Right atrium auricular region (tissue), 2 donors: ENCODE measurements at places on chromosomes 3 and 15.

GRCh38 chr3:196323691-196324090, 5.7 kb upstream of the DYNLT2B start:
- no peak for DNase-seq

DNA sequence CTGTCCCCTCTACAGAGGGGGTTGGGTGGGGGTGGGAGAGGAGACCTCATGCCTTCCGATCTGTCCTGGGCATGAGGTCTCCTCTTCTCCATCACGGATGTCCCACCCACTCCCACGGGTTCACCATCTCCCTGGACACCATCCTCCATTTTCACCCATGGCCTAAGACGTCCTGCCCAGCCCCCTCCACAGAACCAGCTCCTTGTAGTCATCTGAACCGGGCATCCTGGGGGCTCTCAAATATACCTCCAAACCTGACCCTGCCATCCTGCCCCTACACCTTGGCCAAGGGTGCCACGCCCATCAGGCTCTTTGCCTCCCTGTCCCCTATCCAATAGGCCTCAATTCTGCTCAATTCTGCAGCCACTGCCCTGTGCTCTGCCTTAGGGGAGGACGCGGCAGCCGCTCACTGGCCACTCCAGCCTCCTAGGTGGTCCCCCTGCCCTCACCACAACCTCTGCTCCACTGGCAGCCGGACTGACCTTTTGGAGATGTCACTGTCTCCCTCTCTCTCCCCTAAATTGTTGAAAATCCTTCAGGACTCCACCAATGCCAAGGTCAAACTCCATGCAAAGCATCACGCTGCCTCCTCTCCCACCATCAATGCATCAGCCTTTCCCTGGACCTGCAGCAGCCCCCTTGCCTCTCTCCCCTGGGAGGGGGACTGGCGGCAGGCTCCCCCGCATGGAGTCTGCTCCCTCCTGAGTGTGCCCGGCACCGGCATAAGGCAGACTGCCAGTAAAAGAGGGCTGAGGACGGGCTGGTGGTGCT, 9.4 kb upstream of the ANPEP start:
- DNase-seq = no peak

DNA sequence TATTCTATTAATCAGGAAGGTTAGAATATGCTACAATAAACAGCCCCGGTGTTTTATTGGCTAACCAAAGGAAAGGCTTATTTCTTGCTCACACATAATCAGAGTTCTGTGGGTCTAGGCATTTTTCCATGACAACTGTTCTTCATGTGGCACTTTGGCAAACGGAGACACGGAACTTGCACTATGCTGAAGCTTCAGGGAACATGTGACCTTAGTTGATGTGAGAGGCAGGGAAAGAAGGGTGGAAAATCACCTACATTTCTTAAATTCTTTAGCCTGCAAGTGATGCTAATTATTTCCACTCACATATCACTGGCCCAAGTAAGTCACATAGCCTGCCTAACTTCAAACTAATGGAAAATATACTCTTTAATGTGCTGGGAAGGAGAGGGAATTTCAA, 344.6 kb downstream of the SV2B start:
- DNase-seq = no peak

GRCh38 chr3:152436707-152437590, 168.2 kb downstream of the MBNL1 start:
- no peak for DNase-seq

DNA sequence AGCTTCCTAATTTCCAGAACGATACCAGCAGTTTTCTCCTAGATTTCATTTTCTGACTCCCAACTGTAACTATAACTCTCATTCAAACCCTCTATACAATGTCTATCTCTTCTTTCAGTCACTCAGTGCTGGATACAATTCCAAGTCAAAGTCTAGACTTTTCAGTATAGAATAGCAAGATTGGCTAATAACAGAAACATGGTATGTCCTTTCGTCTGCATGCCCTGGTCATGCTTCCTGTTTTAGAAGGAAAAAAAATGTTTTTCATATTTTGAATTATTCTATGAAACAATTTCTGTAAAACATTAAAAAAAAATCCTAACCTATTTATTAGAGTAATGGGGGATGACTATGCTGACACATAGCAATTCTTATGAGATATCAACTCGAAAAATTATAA, 180.0 kb downstream of the KCNAB1 start:
- no peak for DNase-seq

DNA sequence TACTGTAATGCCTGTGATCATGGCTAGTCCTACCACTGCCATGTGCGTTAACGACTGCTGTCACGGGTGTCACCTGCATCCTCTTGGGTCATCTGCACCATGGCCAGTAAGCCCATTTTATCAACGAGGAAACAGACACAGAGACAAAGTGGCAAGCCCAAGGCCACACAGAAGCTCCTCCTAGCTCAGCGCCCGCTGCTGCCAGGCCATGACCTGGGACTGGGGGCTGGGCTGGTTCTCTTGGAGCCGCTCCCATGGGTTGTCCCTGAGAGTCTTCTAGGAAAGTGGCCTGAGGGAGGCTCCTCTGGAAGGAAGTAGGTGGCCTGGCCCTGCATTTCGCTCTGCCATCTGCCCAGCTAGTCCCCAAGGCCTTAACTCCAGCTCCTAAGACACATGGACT, 4.9 kb downstream of the DUSP7 start:
- DNase-seq = no peak

DNA sequence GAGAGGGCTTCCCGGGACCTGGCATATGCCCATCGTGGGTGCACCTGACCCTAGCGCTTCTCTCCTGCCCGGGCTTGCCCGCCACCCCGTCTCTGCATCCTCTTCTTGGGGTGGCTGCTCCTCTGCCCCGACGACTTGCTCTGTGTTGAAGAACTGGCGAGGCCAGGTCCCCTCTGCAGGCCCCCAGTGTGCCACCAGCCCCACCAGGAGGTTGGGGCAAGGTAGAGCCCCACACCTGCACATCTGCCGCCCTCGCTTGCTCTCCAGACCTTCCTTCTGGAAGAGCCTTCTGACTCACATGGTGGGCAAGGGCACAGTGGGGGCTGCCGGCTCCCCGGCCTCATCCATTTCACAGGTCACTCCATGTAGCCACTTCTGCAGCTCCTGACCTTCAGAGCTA, 84.3 kb downstream of the FBLN2 start:
- DNase-seq = no peak

DNA sequence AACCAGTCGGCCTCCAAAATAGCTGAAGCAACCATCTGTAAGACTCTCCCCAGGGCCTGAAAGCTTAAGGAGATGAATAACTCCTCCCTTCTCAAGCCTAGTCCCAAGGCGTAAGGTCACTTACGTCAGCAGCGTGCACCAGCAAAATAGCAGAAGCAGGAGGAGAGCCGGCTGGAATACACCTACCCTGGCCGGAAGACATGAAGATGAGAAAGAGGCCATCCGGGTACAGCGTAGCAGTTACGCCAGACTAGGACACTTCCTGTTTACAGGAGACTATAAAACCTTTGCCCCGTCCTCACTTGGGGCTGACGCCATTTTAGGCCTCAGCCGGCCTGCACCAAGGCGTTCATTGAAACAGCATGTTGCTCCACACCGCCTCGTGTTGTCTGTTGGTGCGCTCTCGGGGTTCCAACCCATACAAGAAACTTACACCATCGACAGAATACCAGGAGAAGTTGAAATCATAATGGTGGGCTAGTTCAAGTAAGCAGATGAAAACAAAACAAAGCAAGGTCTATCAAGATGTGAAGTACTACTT, 2.5 kb downstream of the CFAP92 start:
- DNase-seq = no peak
